ENCODE measurements at places on chromosomes 4 and X.

DNA sequence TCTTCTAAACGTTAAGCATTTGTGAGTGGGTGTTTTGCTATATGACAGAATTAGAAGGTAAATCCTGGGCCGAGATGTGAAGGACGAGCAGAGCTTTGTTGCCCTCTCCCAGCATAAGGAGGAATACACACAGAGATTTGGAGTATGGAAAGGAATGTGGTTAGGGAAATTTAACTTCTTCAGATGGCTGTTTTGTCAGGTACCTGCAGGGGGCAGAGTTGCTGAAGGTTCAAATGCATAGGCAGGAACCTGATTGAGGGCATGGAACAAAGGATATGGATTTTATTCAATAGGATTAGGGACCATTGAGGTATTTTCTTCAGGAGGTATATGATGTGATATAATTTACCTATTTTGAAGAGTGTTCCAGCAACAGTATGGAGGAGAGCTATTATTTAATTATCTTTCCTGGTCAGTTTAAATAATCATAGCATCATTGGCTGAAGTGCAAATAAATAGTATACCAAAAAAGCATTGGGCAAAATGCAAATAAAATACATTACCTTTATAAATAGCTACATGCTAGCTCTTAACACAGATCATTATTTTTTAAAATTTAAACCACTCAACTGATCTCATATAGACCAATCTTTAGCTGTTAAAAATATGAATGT is 143.6 kb downstream of the SLIT2 start:
- peak; percentile 32 for DNase-seq

- peak; percentile 82 for DNase-seq
Measured at GRCh38 chr4:102569200-102569599, 68.0 kb downstream of the NFKB1 start.

DNA sequence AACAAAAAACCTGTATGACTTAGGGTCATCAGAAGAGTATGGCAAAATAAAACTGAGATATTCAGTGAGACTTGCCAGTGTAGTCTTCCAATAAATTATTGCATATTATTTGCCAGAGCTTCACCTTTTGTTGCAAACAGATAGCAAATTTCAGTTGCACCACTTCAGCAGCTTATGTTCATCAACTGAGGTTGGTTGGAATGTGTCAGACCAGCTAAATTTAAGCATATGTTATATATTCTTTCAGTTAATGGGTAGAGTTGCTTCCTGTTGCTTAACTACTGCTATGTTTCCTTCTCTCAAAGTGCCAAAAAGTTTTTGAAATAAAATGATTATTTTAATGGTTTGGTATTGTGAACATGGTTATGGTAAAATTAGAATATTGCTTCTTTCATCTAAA is 61.5 kb downstream of the GALNT7 start:
- no peak for DNase-seq

- no peak for DNase-seq
Measured at GRCh38 chr4:3223346-3223745, 25.6 kb upstream of the MSANTD1 start.

DNA sequence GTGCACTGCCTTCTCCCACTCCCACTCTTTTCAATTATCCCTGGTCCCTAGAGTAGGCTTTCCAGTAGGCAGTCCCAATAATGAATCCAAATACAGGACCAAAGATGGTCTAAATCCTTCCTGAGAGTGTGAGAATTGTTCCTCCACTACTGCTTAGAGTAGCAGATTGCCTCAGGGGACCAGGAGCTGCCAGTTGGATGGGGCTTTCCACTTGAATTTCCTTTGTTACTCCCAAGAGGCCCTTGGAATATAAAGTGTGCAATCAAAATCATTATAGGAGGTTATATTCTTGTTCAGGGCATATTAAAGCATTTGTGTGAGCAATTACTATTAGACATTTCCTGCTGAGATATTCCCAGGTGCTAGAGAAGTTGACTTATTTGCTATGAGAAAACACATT is 156.6 kb upstream of the TLL1 start:
- no peak for DNase-seq

DNA sequence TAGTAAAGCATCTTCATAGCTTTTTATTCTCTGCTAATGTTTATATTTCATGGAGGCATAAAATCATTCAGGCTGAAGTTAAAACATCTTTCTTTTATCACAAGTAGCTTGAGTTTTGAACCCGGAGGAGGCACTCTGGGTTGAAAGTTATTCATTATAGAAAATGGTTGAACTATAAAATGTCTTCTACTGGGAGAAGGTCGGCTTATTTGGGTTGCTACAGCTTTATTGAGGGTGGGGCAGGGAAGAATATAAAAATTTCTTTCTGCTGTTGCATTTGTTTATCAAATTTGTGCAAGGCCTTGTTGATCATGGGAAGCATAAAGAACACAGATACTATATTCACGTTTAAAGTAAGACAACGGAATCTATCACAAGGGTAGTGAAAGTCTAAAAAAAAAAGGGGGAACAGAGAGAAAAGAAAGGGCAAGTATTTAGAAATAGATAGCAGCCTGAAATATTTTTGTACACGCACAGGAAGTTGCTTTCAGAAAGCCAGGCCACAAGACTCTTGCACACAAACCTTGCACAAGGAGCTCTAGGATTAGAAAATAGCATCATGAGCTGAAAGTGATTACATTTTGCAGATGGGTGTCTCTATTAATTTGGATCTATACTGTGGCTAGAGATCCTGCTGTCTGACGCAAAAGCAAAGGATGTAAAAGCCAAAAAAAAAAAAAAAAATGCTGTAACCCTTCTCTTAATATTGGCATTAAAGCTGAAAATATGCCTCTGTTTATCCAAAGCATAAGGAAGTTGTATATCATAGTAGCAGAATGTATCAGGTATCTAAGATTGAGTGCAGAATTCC is 37.2 kb upstream of the FAM9C start:
- peak; percentile 89 for DNase-seq

DNA sequence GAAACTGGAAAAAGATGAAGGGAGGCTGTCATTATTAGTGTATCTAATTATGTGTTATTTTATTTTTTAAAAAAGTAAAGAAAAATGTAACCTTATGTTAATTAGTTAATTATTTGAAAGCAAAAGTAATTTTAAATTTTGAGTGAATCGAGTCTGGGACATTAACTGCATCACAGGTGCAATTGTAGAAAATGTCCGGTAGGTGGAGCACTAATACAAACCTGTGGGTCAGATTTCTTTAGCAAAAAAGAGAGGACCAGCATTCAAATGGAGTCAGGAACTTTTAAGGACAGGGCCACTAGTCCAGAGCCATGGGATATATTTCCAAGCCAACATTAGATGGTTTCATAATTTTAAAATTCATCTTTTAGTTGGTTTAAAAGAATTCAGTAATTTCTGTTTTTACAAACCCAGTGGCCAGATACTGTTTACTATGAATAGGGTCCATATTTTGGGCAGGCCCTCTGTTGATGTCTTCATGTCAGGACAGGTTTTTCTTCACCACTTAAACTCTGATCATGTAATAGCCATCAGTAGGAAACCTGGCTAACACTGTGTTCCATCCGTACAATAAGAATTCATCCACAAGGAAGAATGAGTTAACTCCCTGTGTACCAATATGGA is 27.2 kb downstream of the BST1 start:
- DNase-seq, result peak; percentile 64

DNA sequence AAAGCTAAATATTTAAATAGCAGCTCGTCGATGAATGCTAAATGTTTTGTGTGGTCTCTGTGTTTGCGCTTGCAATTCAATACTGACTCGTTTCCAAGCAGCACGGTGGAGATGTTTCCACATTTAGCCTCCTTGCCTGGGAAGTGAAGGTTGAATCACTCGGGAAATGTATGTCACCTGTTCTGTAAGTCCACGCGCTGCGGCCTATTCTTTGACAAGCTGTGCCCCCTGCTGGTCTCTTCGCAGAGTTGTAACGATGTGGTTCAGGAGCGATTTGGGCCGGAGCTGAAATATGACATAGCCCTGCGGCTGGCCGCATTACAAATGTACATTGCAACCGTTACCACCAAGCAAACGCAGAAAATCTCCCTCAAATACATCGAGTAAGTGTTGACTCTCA is 89.6 kb upstream of the PRPS2 start:
- peak; percentile 62 for DNase-seq

Data from fibroblast of villous mesenchyme (primary cell).